ENCODE measurements at places on chromosomes 1 and 21. TPM values are rescaled to one million over a fixed set of nuclear protein-coding genes. Genes with fewer than 3 reads are reported as not detected.

The VSIG8 gene
- not detected for polyA plus RNA-seq

The ARHGEF19 gene
- 28.2 TPM for polyA plus RNA-seq

DNA sequence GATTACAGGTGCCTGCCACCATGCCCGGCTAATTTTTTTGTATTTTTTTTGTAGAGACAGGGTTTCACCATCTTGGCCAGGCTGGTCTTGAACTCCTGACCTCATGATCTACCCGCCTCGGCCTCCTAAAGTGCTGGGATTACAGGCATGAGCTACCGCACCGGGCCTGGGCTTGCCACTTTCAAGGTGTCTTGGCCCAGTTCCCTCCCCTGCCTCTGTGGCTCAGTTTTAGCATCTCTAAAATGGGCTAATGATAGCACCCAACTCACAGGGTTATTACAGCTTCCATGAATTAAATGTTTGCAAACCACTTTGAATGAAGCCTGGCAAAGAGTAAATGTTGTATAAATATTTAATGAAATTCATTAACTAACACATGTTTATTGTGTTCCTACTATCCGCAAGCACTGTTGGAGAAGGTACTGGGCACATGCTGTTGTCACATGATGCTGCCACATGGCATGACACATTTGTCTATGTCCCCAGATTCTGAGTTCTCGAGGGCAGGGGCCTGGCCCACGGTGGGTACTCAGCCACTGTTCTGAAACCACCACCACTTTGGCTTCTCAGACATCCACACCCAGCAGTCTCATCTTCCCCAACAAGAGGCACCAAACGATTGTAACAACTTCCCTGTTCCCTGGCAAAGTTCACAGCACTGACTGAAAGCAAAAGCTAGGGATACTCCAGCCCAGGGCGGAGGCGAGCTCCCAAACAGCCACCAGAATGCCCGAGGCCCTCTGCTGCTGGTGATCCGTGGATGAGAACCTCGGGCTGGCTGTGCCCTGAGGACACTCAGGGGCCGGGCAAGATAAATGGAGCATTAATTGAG, 9.7 kb downstream of the IFFO2 start:
- no peak for DNase-seq

- DNase-seq: no peak
Measured at GRCh38 chr1:58596631-58597052, 19.6 kb upstream of the TACSTD2 start.

GRCh38 chr1:175774921-175775320, 31.5 kb upstream of the TNR start:
- DNase-seq: no peak

GRCh38 chr1:57824535-57824934, 400.7 kb upstream of the DAB1 start:
- no peak for DNase-seq

DNA sequence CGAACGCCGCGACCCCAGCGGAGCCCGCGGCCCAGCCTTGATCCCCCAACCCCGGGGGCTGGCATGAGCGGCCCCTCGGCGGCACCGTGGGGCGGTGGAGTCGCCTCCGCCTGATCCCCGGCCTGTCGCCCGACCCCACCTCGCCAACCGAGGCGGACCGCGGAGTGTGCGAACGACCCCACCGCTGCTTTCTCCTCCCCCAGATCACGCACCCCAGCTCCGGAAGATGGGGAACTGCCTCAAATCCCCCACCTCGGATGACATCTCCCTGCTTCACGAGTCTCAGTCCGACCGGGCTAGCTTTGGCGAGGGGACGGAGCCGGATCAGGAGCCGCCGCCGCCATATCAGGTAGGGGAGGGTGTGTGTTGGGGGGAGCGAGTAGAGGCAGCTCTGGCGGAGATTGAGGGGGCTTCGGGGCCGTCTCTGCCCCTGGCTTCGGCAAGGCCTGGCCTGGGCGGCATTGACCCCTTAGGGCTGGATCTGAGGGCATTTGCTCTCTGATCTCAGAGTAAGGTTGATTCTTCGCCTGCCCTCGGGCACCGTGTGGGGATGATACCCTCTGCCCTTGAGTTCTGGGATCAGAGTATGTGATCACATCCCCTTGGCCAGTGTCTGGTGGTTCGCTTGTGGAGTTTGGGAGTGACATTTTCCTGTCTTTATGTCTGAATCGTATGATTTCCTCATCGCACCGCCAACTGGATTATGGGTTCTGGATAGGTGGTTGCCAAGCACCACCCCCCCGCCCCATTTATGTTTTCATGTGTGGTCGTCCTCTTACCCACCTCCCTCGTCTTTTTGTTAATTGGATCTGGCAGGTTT, 668 bp downstream of the RNF11 start:
- DNase-seq: peak; percentile 60

The CRYAA gene
- polyA plus RNA-seq: not detected

DNA sequence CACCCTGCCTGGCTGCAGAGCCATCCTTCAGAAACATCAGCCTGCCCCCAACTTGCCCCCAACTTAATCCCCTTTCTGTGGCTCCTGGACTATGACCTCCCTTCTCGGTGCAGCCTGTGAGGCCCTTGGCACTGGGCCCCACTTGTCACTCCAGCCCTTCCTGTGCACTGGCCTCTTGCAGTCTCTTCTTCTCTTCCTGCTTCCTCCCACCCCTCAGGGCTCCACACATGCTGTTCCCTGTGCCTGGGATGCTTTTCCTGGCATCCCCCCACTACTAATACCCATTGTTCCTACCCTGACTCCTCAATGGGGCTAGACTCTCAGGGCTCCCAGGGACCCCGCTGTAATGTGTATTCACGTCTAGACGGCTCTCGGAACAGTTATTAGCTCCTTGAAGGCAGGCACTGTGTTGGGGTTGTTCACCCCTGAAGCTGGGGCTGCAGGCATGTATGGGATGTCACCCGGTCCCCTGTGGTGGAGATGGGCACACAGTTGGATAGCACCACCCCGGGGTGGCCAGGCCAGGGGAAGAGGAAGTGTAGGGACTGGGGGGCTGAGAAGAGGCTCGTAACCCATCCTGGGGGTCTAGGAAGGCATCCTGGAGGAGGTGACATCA, 4.5 kb downstream of the LDLRAD1 start:
- no peak for DNase-seq

DNA sequence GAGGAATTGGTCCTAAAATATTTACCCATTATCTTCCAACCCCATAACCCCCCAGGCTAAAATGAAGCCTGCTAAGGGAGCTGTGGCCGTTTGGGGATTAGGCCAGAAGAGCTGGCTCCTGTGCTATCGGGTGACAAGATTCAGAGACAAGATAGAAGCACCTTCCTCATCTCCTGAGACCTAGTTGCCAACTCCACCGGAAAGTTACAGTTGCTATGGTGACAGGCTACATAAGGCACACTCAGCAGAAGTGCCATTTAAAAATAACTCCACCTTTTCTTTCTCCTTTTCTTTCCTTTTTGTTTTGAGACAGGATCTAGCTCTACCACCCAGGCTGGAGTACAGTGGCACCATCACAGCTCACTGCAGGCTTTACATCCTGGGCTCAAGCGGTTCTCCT, 43.6 kb upstream of the ROR1 start:
- DNase-seq: no peak
